ENCODE measurements at places on chromosomes 7 and 10. TPM values are rescaled to one million over a fixed set of nuclear protein-coding genes. Genes with fewer than 3 reads are reported as not detected.

The MBL2 gene
- total RNA-seq: not detected

The PIP gene
- not detected for total RNA-seq

The CPVL gene
- not detected for total RNA-seq

The ASB10 gene
- not detected for total RNA-seq

The SH2B2 gene
- 1.4 TPM for total RNA-seq

The PLEKHS1 gene
- not detected for total RNA-seq

The LRRD1 gene
- not detected for total RNA-seq

The ANKRD2 gene
- 0.26 TPM for total RNA-seq

The SCART1 gene
- 1.5 TPM for total RNA-seq

GRCh38 chr7:91570560-91570959, 306.3 kb downstream of the FZD1 start:
- no peak overlapping the region for H3K27ac ChIP-seq
- H3K27me3 ChIP-seq: no peaks in the 10 kb centered on the region
- no peaks in the 10 kb centered on the region for H3K36me3 ChIP-seq
- no peak overlapping the region for H3K4me3 ChIP-seq
- H3K4me1 ChIP-seq: no peaks in the 10 kb centered on the region

GRCh38 chr10:79161557-79161956, 92.8 kb downstream of the ZMIZ1 start:
- no peak overlapping the region for H3K4me3 ChIP-seq
- H3K27ac ChIP-seq: no peak overlapping the region
- H3K36me3 ChIP-seq: no peaks in the 10 kb centered on the region
- H3K27me3 ChIP-seq: no peaks in the 10 kb centered on the region
- DNase-seq: no peak
- H3K4me1 ChIP-seq: no peaks in the 10 kb centered on the region

DNA sequence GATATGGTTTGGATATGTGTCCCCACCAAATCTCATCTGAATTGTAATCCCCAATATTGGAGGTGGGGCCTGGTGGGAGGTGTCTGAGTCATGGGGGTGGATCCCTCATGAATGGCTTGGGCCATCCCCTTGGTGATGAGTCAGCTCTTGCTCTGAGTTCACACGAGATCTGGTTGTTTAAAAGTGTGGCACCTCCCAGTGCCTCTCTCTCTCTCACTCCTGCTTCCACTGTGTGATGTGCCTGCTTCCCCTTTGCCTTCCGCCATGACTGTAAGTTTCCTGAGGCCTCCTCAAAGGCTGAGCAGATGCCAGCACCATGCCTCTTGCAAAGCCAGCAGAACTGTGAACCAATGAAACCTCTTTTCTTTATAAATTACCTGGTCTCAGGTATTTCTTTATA, 4.8 kb upstream of the GCK start:
- H3K27me3 ChIP-seq: peaks cover 2% of the 10 kb centered on the region
- H3K4me3 ChIP-seq: no peak overlapping the region
- H3K36me3 ChIP-seq: no peaks in the 10 kb centered on the region
- peak; percentile 80 for DNase-seq

DNA sequence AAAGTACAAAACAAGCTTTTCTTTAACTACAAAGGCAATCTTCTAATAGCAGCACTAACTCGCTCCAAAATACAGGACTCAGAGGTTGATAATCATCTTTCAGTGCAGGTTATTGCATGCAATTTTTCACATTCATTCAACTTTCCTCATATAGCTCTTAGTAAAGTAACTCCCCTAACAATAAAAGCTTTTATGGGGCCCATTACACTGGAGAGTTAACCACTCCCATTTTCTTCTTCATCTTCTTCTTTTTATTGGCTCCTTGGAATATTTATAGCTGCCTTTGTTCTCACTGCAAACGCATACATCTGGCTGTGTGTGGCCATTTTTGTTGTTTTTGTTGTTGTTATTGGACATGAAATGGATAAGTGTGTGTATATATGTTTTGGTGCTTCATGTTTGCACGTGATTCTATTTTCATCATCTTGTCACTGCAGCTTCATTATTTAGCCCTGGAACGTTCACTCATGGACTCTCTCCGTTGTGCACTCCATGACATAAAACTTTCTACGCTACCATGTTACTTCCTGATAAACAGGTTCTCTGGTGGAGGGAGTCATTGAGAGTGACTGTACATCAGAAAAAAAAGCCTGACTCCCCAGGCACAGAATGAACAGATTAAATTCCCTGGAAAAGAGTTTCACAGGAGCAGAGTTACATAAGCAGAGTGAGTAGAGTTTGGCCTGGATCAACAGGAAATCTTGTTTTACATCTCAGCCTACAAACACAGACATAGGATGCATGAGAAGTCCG, 236.4 kb upstream of the SP4 start:
- no peak overlapping the region for H3K4me3 ChIP-seq
- H3K4me1 ChIP-seq: peaks cover 3% of the 10 kb centered on the region
- no peaks in the 10 kb centered on the region for H3K36me3 ChIP-seq
- DNase-seq: no peak
- no peak overlapping the region for H3K27ac ChIP-seq

GRCh38 chr10:57769298-57769697, 498.4 kb downstream of the IPMK start:
- no peaks in the 10 kb centered on the region for H3K27me3 ChIP-seq
- no peak overlapping the region for H3K4me3 ChIP-seq
- DNase-seq: no peak

DNA sequence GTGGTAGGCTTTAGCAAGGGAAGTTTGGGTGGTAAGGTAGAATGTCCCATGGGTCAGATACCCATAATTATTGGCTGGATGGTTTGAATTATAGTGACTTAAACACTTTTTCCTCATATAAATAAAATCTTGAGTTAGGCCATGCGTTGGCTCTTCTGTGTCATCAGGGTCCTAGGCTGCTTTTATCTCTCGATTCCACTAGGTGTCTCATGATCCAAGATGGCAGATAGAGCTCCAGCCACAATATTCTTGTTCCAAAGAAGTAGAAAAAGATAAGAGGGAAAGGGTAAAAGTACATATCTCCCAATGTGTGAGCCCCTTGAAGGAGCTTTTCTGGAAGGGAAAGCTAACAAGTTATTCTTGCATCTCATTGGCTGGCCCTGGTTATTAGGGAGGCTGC, 144.7 kb downstream of the GRK5 start:
- no peak overlapping the region for H3K27ac ChIP-seq
- DNase-seq: no peak
- no peaks in the 10 kb centered on the region for H3K4me1 ChIP-seq
- H3K27me3 ChIP-seq: no peaks in the 10 kb centered on the region

DNA sequence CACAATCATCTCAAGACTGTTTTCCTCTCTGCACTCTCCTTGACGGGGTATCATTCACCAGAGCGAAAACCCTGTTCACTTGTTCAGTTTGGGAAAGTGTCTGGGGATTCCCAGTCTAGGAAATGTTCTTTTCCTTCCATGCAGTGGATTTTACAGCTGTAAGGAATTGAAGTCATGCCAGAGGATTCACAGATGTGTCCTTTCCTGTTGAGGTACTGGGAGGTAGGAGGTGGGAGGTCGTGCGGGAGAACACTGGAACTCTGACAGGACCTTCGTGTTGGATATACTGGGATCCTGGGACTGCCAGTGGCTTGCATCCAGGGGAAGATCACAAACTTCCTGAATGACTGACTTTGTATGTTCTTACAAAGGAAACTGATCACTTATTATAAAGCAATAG, 185.5 kb downstream of the BMPER start:
- no peaks in the 10 kb centered on the region for H3K36me3 ChIP-seq
- H3K4me3 ChIP-seq: no peak overlapping the region
- H3K27me3 ChIP-seq: no peaks in the 10 kb centered on the region
- no peak overlapping the region for H3K27ac ChIP-seq

GRCh38 chr10:71705582-71705981, 14.0 kb downstream of the C10orf105 start:
- DNase-seq: no peak
- no peak overlapping the region for H3K4me3 ChIP-seq
- H3K4me1 ChIP-seq: peaks cover 15% of the 10 kb centered on the region
- H3K27ac ChIP-seq: no peak overlapping the region
- no peaks in the 10 kb centered on the region for H3K36me3 ChIP-seq
- no peaks in the 10 kb centered on the region for H3K27me3 ChIP-seq

- DNase-seq: no peak
- H3K27me3 ChIP-seq: peaks cover 5% of the 10 kb centered on the region
- no peaks in the 10 kb centered on the region for H3K36me3 ChIP-seq
- H3K27ac ChIP-seq: no peak overlapping the region
- H3K4me1 ChIP-seq: no peaks in the 10 kb centered on the region
- no peak overlapping the region for H3K4me3 ChIP-seq
Measured at GRCh38 chr7:55189146-55189766, 170.4 kb downstream of the EGFR start.

- H3K36me3 ChIP-seq: no peaks in the 10 kb centered on the region
- no peak overlapping the region for H3K27ac ChIP-seq
- H3K27me3 ChIP-seq: no peaks in the 10 kb centered on the region
- H3K4me1 ChIP-seq: no peaks in the 10 kb centered on the region
- no peak for DNase-seq
Measured at GRCh38 chr7:49850921-49851613, 77.6 kb downstream of the VWC2 start.

DNA sequence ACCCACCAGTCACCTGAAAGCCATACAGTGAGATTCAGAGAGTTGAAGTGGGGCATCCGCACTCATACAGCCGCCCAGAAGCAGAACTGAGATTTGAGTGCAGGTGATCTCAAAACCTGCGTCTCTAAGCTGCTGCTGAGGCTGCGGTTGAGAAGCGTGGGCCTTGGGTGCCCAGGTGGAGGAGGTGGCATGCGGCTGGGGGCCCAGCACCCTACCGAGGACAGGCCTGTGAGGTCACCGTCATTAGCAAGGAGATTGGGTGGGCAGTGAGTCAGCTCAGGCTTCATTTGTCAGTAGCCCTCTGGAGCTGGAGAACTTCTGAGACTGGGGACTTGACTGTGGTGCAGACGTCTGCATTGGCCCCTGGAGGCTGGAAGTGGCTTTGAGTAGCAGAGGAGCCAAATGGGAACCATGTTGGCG, 29.8 kb downstream of the ZMIZ1 start:
- H3K4me1 ChIP-seq: peaks cover 37% of the 10 kb centered on the region
- no peaks in the 10 kb centered on the region for H3K27me3 ChIP-seq
- no peak for DNase-seq
- no peak overlapping the region for H3K4me3 ChIP-seq
- H3K27ac ChIP-seq: no peak overlapping the region

DNA sequence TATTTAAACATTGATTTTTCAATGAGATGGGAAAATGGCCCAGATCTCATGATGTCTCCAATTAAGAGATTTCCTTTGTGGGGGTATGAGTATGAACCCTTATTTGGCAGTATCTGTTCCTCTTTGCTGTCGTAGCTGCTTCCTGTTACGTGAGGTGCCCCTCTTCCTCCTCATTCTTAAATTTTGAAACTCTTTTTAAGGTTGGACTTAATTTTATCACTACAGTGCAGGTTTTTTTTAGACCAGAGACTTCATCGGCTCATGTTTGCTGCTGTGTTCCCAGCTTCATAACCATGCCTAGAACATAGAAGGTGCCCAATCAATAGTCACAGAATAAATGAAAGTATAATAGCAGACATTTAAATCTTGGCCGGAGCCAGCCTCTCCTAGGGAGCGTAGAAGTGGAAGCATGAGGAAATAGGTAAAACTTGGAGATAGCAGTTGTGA, 2.4 kb downstream of the MIOS start:
- H3K27me3 ChIP-seq: no peaks in the 10 kb centered on the region
- H3K27ac ChIP-seq: peak overlapping the region; percentile 74
- DNase-seq: peak; percentile 13
- peaks cover 30% of the 10 kb centered on the region for H3K36me3 ChIP-seq
- peak overlapping the region; percentile 80 for H3K4me3 ChIP-seq
- H3K4me1 ChIP-seq: peaks cover 41% of the 10 kb centered on the region

- H3K36me3 ChIP-seq: peaks cover 6% of the 10 kb centered on the region
- H3K4me3 ChIP-seq: no peak overlapping the region
Measured at GRCh38 chr7:107594961-107595737, 15.1 kb downstream of the BCAP29 start.

GRCh38 chr10:1545524-1545923, 191.8 kb downstream of the ADARB2 start:
- H3K4me1 ChIP-seq: no peaks in the 10 kb centered on the region
- no peak overlapping the region for H3K27ac ChIP-seq
- H3K4me3 ChIP-seq: no peak overlapping the region
- DNase-seq: no peak
- H3K36me3 ChIP-seq: no peaks in the 10 kb centered on the region

GRCh38 chr10:118569241-118569881, 26.1 kb downstream of the PRLHR start:
- DNase-seq: no peak
- no peak overlapping the region for H3K4me3 ChIP-seq
- peaks cover 7% of the 10 kb centered on the region for H3K4me1 ChIP-seq
- no peak overlapping the region for H3K27ac ChIP-seq
- no peaks in the 10 kb centered on the region for H3K36me3 ChIP-seq

- H3K27me3 ChIP-seq: no peaks in the 10 kb centered on the region
- DNase-seq: no peak
- H3K4me1 ChIP-seq: peaks cover 88% of the 10 kb centered on the region
Measured at GRCh38 chr10:11150879-11151415, 133.3 kb downstream of the CELF2 start.

GRCh38 chr7:36627836-36628235, 96.5 kb downstream of the AOAH start:
- H3K4me1 ChIP-seq: peaks cover 9% of the 10 kb centered on the region
- no peaks in the 10 kb centered on the region for H3K27me3 ChIP-seq
- no peak overlapping the region for H3K27ac ChIP-seq
- no peaks in the 10 kb centered on the region for H3K36me3 ChIP-seq
- H3K4me3 ChIP-seq: no peak overlapping the region
- no peak for DNase-seq

- no peak overlapping the region for H3K27ac ChIP-seq
- H3K27me3 ChIP-seq: peaks cover 24% of the 10 kb centered on the region
- H3K4me1 ChIP-seq: no peaks in the 10 kb centered on the region
Measured at GRCh38 chr7:21243265-21243664, 184.6 kb upstream of the SP4 start.

GRCh38 chr7:116583653-116584052, 58.8 kb downstream of the CAV1 start:
- H3K4me1 ChIP-seq: peaks cover 26% of the 10 kb centered on the region
- no peak overlapping the region for H3K27ac ChIP-seq
- H3K4me3 ChIP-seq: no peak overlapping the region

DNA sequence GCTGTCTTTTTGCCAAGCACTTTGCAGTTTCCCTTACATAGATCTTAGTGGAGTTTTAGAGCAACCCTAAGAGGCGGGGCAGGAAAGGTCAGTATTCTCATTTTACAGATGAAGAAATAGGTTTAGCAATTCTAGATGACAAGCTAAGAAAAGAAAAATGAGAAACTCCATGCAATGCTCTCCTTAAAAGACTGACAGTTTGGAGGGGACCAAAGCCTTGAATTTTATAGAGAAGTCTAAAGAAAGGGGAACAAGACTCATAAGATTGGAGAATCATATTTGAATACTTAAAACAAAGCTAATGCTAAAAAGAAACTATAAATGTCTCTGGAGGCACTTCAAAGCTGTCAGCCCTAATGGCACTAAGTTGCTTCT, 19.6 kb downstream of the CEP55 start:
- no peak for DNase-seq
- H3K36me3 ChIP-seq: peaks cover 41% of the 10 kb centered on the region
- no peak overlapping the region for H3K27ac ChIP-seq
- H3K4me1 ChIP-seq: no peaks in the 10 kb centered on the region

- no peak for DNase-seq
- H3K4me1 ChIP-seq: peaks cover 14% of the 10 kb centered on the region
- H3K36me3 ChIP-seq: no peaks in the 10 kb centered on the region
- no peak overlapping the region for H3K4me3 ChIP-seq
- no peaks in the 10 kb centered on the region for H3K27me3 ChIP-seq
Measured at GRCh38 chr7:51144178-51144577, 172.4 kb downstream of the COBL start.

Data from activated naive CD4-positive, alpha-beta T cell treated with anti-CD3 and anti-CD28 coated beads for 36 hours (primary cell).